Thymus (tissue), 14 donors: ENCODE measurements at places on chromosomes 7 and 10.

DNA sequence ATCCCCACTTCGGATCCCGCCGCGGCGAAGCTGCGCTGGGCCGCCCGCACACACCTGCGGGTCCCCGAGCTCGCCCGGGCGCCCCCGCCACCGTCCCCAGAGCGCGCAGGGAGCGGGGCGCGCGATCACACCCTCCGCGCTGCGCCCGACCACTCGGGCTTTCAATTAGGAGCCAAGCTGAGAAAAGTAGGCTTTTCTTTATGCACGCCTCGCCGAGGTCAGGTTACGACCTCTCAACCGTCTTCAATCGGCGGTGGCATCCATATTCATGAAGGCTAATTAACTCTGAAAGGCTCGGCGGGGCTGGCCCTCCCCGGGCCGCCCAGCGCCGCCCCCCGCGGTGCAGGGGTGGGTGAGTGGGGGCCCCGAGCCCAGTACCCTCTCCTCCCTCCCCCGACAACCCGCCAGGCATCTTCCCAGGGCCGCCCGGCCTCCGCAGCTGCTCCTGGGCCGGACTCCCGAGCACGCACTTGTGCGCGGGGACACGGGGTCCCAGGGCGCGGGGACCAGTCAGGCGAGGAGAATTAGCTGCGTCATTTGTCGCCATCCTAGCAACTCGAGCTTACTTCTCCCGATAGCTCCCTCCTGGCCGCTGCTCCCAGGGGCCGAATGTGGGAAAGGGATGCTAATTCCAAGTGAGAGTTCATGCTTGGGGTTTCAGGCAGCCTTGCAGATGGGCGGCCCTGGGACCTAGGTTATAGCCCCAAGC, 155.5 kb upstream of the LYZL2 start:
- DNase-seq, result peak; percentile 79

- DNase-seq, result no peak
Measured at GRCh38 chr10:17465328-17466125, 11.1 kb upstream of the ST8SIA6 start.

DNA sequence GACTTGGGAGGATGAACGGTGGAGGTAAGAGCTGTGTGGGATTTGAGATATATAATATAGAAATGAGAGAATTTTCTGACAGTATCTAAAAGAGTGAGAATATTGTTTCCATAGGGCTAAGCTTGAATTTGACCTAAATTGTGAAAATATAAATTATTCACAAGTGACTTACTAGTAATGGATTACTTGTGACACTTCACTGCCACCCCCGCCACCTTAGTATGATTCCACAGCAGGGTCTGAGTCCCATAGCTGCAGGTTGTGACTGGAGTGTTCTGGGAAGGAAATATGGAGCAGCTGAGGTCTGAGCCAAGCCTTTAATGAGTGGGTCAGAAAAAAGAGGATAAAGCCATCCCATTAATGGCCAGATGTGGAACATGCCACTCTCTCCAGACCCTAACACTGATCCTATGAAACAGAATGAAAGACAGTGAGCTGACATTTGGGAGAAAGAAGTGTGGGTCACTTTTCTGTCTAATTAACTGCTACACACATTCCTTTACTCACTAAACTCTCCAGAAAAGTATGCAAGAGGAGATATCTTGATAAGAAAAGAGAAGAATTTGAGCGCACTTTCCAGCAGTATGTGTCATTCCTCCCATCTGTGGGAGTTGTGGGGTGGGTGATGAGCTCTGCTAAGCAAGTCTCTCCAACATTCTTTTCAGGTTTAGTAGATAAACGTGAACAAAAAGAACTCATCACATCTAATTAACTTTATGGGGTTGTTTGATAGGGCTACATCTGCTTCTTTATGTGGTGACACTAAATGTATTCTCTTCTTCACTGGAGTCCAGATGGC, 1193.4 kb downstream of the SORCS3 start:
- DNase-seq, result no peak

GRCh38 chr7:47942132-47942531, 6.1 kb downstream of the PKD1L1 start:
- no peak for DNase-seq

- no peak for DNase-seq
Measured at GRCh38 chr7:16399916-16400892, 21.1 kb downstream of the CRPPA start.

GRCh38 chr10:28668363-28669226, 8.7 kb upstream of the BAMBI start:
- DNase-seq, result no peak

- DNase-seq, result no peak
Measured at GRCh38 chr7:114889646-114890285, 32.1 kb upstream of the MDFIC start.

DNA sequence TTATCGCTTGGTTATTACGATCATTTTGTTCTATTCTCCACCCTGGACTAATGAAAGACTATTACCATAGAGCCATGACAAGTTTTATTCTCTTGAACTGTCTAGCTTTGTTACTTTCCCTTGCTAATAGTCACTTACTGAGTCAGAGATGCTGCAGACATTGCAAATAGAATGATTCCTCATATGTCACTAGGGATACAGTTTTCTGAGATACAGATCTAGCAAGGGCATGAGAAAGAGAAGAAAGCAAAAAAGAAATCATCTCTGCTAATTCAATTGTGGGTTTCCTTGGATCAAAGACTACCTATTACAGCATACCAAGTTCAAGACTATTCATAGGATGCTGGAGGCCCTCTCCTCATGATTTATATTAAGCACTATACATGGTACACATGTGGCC, 204.3 kb downstream of the MBL2 start:
- no peak for DNase-seq

DNA sequence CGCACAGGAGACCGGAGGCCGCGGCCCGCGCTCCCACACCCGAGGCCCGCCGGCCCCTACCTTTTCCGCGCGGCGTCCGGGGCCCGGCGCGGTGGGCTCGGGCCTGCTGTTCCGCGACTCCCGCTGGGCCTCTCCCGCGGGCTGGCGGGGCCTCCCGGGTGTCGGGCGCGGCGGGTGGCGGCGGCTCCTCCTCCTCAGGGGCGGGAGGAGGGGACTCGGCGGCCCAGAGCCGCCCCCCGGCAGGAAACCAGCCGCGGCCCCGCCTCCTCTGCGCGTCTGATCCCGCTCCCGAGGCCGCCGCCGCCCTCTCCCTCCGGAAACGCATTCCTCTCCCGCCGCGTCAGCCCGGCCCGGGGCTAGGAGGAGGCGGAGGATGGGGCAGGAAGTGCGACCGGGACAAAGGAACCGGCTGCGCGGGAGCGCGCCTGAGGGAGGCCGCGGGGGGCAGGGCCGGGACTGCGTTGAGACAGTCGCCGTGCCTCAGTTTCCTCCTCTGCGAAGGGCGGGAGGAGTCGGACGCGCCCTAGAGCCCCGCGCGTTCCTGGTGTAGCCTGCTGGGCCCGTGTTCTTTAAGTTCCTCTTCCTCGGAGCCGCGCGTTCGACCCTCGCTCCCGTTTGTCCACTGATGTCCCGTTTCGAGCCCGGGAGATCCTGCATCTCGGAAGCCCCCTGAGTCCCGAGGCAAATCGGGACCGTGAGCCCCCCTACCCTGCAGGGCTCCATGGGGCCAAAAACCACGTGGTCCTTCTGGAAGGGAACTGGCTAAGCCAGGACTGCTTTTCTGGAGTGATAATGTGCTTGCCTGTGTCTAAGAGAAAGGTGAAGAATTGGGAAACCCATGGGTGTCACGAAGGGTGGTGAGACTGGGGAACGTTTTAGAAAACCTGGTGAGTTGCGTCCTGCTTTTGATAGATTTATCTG, at the start of gene ITGB1:
TSS of gene ITGB1 (minus strand) at position 146 of the 921 bp plus-strand sequence. CDS start 22,672 bp downstream, outside the sequence.
- peak; percentile 91 for DNase-seq
